ENCODE measurements at places on chromosomes 16 and 17.

- DNase-seq, result no peak
Measured at GRCh38 chr17:10073941-10074340, 124.5 kb downstream of the GAS7 start.

DNA sequence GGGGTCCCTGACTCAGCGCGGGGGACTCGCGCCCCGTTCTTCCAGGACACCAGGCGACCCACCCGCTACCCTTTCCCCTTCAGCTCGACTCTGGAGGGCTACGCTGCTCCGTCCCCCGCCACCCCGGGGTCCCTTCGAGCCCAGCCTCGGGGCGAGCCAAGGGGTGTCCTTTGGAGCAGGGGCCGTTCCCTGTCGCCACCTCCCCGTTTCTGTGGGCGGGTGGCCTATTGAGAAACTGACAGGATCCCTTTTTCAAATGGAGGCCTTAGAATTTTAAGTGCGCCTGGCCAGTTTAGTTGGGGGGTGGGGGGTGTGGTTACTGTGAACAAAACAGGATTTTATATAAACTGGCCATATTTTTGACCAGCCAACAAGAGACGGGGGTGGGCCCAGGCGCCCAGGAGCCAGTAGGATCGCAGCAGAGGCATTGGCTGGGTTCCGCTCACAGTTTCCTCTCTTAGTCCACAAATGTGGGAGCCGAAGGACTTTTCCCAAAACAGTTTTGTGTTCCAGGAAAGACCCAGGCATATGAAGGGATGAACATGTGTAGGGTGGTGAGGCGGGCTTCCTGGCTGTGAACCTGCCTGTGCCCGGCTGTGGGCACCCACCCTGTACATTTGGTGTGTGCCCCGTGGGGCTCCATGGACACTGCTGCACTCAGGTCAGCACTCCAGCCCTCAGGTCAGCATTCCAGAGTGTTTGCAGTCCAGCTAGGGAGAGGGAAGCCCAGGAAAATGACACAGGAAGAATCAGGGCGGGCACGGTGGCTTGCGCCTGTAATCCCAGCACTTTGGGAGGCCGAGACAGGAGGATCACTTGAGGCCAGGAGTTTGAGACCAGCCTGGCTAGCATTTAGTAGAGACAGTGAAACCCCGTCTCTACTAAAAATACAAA lies 722 bp upstream of the TIMP2 start:
- DNase-seq, result peak; percentile 51

GRCh38 chr17:77768248-77768852 lies 190.2 kb upstream of the TNRC6C start:
- no peak for DNase-seq

DNA sequence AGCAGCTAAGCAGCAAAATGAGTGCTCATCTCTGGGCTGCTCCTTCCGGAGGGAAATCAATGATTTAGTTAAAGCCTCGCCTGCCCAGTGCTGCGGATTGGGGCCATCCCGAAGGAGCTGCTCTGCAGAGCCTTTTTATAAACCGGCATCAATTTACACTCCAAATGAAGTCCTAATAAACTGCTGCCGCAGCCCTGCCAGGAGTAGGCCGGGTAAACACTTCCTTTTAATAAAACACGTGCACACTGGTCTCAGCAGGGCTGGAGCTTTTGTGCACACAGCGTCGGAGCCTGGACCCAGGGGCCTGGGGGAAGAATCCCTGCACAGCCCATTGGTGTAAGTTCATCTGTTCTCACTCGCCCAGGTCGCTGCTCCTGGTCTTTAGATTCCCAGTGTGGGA lies 79.6 kb upstream of the HS3ST2 start:
- no peak for DNase-seq

- DNase-seq, result no peak
Measured at GRCh38 chr16:87003414-87003755, 313.8 kb downstream of the C16orf95 start.

- no peak for DNase-seq
Measured at GRCh38 chr16:22322021-22322471, 24.8 kb downstream of the POLR3E start.

GRCh38 chr16:27181019-27181790 lies 22.1 kb upstream of the KDM8 start:
- DNase-seq, result no peak

DNA sequence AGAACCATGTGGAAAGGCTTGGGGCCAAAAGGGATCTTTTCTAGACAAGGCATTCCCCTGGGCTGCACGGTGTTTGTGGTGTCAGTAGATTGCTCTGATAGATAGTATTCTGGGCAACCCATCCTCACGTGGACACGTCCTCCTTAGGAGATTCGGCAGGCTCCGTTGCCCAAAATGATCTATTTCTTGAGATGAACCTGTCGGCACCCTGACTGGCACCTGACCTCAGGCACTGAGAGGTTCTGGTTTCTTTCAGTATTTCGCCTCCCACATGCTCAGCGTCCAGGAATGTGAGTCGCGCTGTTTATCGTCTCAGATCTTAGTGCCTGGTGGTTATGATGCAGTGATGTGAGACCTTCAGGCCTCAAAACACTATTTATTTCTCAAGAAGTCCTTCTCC lies 89.7 kb downstream of the MARCHF10 start:
- no peak for DNase-seq

DNA sequence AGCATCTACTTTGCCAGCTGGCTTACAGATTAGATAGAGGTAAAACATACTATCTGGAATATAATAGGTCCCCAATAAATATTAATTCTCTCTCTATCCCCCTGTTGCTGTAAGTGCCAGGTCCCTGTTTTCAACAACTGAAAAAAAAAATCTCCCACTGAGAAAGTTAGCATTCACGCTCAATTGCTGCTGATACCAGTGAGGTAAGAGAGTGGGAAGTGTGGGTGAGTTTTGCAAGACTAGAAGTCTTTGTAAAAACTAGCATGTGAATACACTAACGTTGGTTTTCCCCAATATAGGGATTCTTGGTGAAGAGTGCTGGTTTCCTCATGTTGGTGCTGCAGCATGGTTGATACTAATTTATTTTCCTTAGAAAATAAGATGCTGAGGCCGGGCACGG lies 11.7 kb upstream of the TAOK1 start:
- DNase-seq, result no peak

DNA sequence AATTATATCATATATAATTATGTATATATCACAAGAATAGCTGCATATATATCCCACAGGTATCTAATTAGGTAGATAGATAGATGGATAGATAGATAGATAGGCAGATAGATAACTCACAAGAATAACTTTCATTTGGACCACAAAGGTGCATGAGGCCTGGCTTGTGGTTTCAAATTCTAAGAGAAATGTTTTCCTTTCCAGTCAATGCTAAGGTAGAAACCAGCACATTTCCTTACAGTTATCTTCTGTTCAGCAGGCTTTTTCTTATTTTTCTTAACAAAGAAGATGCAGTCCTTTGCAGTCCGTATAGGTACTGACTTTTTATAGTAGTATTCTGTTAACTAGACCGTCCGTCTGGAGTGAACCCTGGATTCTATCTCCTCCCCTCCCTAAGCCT lies 152.9 kb upstream of the ANKFN1 start:
- no peak for DNase-seq

GRCh38 chr17:68356520-68356919 lies 65.2 kb downstream of the ARSG start:
- DNase-seq, result no peak

DNA sequence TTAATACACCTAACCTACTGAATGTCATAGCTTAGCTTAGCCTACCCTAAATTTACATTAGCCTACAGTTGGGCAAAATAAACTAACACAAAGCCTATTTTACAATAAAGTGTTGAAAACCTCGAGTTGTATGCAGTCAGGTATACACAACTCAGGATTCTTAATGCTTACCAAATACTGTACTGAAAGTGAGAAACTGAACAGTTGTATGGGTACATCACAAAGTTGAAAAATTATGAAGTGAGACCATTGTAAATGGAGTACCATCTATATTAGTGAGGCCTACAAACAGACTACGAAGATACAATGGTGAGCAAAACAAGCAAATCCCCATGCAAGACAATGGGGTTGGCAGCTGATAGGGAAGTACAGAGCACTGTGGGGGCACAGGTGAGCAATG lies 79.7 kb downstream of the VAT1L start:
- DNase-seq, result no peak

DNA sequence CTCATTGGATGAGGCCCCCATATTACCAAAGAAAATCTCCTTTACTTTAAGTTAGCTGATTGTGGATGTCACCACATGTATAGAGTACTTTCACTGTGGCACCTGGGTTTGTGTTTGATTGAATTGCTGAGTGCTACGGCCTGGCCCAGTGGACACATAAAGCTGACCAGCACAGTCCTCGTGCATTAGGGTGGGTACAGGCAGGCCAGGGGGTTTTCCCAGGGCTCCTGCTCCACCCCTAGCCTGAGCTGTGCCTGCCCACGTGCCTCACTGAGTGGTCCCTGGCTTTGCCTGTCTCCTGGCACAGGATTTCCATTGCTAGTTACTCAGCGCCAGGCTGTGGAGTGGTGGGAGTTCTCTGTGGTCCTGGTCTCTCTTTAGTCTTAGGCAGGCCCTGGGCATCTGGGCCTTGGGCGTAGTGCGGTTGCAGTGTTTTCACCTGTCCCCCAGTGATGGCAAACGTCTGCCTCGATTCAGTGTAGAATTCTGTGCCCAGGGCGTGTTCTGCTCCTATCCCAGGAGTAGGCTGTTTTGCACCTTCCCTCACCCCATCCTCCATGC lies 86.0 kb downstream of the RPTOR start:
- no peak for DNase-seq

GRCh38 chr17:491086-492021 lies 138.7 kb upstream of the RPH3AL start:
- DNase-seq, result peak; percentile 52

- no peak for DNase-seq
Measured at GRCh38 chr16:50407351-50407750, 38.6 kb upstream of the BRD7 start.

DNA sequence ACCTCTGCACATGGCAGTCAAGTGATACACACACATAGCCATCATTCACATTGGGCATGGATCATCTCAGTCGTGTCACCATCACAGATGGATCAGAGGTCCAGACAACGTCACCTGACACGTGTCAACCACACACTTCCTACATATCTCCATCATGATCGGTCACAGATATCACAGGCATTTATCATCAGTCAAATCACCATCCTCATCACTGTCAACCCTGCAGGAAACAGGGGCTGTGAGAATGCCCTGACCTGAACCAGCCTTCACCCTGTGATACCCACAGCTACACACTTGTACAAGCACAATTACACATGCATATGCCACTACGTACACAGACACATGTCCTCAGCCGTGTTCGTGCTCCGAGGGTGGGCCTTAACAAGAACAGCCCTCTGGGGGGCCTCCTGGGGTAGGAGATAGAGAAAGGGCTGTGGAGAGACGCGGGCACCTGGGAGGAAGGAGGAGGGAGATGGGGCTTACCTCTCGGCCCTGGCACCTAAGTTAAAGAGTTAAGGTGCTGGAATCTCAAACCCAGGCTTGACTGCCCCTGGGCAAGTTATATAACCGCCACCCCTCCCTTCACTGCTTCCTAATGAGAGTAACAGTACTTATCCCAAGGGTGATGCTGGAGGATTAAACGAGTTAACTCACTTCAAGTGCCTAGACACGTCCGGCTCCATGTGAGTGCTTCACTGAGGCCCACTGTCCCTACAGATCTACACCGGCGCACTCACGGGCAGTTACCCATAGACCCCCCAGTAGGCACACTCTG lies 1.1 kb downstream of the SLC12A4 start:
- DNase-seq, result no peak

DNA sequence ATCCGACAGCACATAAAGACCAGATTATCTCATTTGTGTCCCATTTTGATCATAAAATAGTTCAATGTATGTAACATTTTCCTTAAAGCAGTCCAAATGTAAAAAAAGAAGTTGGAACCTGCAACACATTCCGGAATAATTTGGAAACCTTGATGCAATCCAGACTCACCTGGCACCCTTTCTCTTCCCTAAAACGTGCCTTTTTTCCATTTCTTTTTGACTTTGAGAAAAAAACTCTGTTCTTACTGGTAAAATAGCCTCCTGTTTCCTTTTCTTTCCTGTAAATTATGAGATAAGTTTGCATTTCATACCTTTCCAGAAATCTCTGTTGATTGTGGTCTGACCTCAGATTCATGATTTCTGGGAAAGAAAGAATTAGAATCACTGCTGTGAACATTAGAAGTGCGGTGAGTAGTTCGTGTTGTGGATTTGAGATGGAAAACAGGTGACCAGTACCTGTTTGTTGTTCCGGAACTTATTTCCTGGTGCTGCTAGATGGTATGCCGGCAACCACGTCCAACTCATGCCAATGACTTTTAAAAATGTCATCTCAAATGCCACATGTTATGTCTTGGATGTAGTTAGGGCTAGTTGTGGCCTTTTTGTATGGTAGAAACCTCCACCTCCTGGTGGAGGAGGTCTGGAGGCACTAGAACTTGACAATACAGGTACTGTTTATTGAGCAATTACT lies 108.1 kb downstream of the SOCS1 start:
- DNase-seq, result no peak

- DNase-seq, result no peak
Measured at GRCh38 chr17:72488555-72489271, 367.9 kb downstream of the SOX9 start.

GRCh38 chr17:9444687-9445086 lies 130.9 kb downstream of the STX8 start:
- no peak for DNase-seq

- no peak for DNase-seq
Measured at GRCh38 chr17:27495460-27495859, 39.2 kb downstream of the KSR1 start.

DNA sequence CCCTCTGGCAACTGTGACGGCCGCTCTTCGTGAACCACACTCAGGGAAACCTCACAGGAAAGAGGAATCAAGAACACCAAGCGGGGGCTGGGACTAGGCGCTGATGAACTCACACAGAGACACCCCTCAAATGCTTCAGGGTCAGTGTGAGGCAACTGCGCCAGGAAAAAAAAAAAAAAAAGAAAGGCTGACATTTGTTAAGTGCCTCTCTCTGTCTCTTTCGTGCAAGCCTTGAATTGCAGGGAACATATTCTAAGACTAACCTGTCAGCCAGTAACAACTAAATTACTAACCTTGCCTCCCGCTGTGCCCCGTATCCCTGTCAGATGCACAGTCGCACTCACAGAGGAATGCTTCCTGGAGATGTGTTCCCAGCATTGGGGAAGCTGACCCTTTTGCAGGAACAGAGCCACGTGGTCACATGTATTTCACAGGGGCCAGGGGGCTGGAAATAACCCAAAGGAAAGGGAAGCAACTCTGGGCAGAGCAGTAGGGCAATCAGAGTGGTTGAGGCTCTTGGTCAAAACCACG lies 247.8 kb downstream of the XYLT1 start:
- no peak for DNase-seq

- DNase-seq, result no peak
Measured at GRCh38 chr16:5027086-5027485, 6.6 kb downstream of the NAGPA start.

GRCh38 chr16:56617212-56618085 lies 8.1 kb upstream of the MT1E start:
- DNase-seq, result no peak
